ENCODE measurements at places on chromosomes 6 and 20. TPM values are rescaled to one million over a fixed set of nuclear protein-coding genes. Genes with fewer than 3 reads are reported as not detected.

DNA sequence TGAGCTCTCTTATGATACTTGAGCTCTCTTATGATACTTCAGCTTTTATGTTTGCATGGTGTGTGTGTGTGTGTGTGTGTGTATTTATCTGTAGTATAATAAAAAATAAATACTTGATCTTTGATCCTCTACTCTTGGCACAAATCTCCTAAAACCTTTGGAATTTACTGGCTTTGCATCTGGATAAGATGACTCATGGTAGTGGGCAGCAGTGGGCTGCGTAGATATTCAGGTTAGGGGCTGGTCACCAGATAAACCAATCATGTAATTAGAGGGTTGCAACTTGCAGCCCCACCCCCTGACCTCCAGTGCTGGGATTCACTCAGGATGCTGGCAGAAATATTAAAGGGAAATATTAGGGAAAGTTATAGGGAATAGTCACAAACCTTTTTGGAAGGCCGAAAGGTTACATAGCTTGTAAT is 151.9 kb upstream of the COL21A1 start:
- no peak for DNase-seq

DNA sequence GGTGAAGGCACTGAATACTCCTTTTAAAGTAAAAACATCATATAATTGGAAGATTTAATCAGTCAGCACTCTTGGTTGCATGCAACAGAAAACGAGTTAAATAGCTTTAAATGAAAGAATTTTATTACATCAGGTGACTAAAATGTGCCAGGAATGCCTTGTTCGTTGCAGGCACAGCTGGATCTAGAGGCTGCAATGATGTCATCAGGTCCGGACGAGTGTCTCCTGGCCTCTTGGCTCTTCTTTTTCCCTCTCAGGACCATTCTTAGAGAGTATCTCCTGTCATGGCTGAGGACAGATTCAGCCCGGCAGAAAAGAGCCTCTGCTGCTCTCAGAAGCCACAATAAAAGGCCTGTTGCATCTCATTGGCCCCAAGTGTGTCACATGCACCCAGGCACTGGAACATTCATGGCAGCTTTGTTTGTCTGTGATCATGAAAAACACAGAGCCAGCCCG is 510.7 kb upstream of the SULF2 start:
- DNase-seq = no peak

- no peak for DNase-seq
Observed at GRCh38 chr6:131982740-131983259, 31.6 kb upstream of the CCN2 start.

GRCh38 chr20:52251136-52251700 is 59.6 kb upstream of the ZFP64 start:
- DNase-seq = no peak

DNA sequence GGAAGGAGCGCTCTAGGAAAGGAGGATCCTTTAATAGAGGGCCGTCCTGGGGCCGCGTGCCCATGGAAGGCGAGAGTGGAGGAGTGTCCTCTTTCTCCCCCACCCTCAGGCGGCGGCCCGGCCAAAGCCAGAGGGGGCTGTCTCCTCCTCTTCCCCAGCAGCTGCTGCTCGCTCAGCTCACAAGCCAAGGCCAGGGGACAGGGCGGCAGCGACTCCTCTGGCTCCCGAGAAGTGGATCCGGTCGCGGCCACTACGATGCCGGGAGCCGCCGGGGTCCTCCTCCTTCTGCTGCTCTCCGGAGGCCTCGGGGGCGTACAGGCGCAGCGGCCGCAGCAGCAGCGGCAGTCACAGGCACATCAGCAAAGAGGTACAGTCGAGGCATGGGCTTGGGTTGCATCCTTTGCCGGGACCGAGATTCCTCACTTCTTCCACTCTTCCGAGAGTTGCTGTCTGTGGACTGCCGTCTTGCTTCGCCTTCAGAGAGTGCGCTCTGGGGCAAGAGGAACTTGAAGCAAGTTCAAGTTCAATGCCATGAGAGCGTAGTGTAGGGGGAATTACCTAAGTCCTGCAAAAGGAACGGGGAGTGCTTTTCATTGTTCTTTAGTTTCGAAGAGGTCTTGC is at the start of gene LAMA2:
TSS of gene LAMA2 (plus strand) at position 148 of the 621 bp plus-strand sequence. CDS start at position 256, 108 bp downstream.
- DNase-seq = peak; percentile 92

- DNase-seq = no peak
Observed at GRCh38 chr6:112649853-112650252, 302.7 kb downstream of the RFPL4B start.

- DNase-seq = no peak
Observed at GRCh38 chr6:68709091-68709490, 74.0 kb downstream of the ADGRB3 start.

- DNase-seq = no peak
Observed at GRCh38 chr20:63579017-63579694, 5.1 kb upstream of the HELZ2 start.

DNA sequence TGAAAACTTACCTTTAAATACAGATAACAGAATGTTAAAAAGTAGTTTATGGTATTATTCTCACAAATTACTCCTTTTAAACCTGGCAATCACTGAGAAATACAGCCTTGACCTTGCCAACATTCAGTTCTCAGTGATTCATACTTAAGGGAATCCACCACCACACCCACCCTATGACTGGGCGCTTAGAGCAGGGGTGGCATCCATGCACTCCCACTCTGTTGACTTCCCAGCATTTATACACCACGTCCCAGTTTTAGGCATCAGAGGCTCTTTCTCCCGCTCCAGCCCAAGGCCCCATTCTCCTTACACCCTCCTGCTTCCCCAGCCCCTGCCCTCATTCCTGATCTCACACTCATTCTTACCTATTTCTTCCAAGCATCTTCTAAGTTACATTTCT is 16.3 kb downstream of the TRAF3IP2 start:
- no peak for DNase-seq

DNA sequence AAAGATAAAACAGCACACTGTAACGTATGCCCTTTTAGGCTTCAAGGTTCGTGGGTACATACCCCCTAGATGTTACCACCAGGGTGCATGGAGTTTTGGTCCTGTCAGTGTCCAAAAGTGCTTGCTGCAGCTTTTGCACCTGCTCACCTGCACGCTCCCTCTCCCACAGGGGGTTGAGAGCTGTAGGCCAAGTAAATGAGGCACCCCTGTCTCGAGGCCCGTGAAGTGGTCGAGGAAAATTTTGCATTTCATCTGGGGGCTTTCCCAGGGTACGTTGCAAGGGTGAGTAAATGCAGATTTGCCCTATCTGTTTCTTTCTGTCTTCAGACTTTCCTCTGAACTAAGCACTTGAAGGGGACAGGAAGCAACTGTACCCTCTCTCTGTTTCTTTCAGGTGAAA is 136.0 kb downstream of the THBS2 start:
- DNase-seq = no peak

DNA sequence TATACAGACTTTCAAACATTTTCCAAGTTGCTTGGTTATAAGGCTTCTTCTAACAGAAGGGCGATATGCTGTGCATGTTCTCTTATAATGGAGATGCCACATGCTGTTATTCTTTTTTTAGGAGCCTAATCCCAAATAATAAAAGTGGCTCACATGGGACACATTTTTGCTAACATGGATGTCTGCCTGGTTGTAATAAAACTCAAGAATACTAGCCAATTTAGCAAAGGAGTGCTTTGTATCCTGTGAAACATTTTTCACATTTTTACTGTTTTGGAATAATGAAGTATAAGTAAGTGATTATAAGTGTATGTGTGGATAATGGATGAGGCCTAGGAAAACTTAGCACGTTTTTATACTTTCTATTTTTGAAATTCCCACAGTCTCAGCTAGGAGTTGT is 312.2 kb downstream of the LAMA2 start:
- DNase-seq = no peak

DNA sequence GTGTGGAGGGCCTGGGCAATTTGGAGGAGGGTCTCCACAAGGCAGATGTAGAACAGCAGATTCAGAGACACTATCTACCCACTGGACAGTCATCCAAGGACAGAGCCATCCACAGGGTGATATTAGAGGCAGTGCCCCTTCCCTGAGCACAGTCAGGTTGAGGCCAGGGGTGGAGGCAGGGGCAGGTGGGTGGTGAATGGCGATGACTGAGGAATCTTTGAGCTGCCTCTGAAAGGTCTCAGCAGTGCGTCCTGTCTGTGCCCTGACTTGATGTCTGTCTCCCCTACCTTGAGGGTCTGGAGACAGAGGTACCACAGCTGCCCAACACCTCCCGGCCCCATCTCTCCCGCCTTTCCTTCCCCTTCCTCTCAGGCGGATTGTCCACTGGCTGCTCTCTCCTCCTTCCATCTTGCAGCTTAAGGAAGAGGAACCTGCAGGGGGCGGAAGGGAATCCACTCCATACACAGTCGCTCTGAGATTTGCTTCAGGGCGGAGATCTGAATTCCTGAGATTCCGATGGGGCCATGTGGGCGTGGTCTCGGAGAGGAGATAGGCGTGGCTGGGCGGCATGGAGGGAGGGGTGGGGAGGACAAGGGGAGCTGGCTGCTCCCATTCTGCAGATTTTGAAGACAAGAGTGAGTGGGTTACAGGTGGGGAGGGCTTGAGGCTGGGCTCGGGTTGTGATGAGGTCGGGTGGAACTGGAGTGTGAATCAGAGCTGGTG is 1.7 kb downstream of the MUCL3 start:
- DNase-seq = peak; percentile 89

DNA sequence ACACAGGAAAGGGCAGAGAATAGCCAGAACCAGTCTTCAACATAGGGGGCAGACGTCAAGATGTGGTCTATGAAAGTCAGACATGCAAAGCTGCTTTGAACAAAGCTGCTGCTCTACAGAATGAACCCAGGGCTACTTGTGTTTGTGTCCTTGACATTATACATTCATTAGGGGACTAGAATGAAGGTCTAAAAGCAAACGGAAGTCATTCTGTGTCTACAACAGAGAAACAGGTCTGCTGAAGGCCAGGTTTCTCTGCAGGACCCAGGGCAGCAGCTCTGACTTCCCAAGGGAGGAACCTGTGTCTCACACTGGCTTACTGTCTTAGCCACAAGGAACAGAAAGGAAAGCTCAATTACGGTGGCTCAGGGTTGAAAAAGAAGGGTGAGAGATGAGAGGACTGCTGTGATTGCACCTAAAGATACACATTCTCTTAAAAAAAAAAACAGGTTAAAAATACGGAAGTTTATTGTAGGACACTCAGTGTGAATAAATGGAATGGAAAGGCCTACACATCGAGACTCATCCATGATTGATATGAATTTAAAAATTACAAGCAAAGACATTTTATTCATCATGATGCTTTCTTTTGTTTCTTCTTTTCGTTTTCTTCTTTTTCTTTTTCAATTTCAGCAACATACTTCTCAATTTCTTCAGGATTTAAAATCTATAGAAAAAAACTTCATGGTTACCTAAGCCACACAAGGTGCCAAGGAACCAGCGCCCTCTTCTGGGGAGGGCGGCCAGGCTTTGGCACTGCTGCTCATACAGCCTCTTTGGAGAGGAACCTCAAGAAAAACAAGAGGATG is 6.7 kb downstream of the PSMA7 start:
- DNase-seq = peak; percentile 81

- no peak for DNase-seq
Observed at GRCh38 chr6:50846144-50846851, 27.6 kb downstream of the TFAP2B start.

PLG gene
- polyA plus RNA-seq = 1.5 TPM

ZNF831 gene
- polyA plus RNA-seq = 0.99 TPM

PCSK2 gene
- polyA plus RNA-seq = 40.5 TPM

PAQR8 gene
- 8.3 TPM for polyA plus RNA-seq

STK35 gene
- 46.3 TPM for polyA plus RNA-seq

GRIK2 gene
- 1.1 TPM for polyA plus RNA-seq

SEL1L2 gene
- 9.5 TPM for polyA plus RNA-seq

Data from testis (tissue), 5 donors.